Stimulated activated CD4-positive, alpha-beta T cell treated with anti-CD3 and anti-CD28 coated beads, Interleukin-2, amount 100 ng/mL, for 4 hours (primary cell): ENCODE measurements at places on chromosomes 16 and 17.

- no peak for DNase-seq
Measured at GRCh38 chr17:28992185-28992584, 13.6 kb downstream of the SEZ6 start.

- no peak for DNase-seq
Measured at GRCh38 chr17:7589891-7590691, at the start of gene SOX15. Gene SOX15 (minus strand): TSS chr17:7590094. CDS start chr17:7589676, 418 bp downstream.

DNA sequence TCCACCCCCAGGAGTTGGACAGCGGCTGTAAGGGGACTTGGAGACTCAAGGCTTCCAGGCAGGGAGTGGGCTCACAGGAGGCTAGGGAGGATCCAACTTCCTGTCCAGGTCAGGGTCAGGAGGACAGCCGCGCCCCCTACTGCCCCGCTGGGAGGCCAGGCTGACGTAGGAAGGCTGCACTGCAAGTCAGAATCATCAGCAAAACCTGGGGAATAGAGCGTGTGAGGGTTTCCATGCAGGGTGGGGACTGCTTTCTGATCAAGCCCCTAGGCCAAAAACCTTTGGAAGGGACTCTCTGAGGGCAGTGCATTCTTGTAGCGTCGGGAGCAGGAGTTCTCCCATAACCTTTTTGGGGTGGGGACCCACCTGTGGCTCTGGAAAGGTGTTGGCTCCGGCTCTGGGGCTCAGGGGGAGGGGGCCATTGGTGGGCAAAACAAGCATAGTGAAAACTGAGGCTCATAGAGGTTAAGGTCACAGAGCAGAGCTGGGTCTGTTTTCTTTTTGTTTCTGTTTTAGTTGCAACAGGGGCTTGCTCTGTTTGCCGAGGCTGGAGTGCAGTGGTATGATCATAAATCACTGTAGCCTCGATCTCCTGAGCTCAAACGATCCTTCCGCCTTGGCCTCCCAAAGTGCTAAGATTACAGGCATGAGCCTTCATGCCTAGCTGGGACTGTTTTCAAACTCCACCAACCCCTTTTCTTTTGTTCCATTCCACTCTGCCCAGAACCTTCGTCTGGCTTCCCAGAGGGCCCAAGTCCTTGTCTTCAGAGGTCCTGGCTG is 22.1 kb downstream of the RAI1 start:
- DNase-seq, result no peak

DNA sequence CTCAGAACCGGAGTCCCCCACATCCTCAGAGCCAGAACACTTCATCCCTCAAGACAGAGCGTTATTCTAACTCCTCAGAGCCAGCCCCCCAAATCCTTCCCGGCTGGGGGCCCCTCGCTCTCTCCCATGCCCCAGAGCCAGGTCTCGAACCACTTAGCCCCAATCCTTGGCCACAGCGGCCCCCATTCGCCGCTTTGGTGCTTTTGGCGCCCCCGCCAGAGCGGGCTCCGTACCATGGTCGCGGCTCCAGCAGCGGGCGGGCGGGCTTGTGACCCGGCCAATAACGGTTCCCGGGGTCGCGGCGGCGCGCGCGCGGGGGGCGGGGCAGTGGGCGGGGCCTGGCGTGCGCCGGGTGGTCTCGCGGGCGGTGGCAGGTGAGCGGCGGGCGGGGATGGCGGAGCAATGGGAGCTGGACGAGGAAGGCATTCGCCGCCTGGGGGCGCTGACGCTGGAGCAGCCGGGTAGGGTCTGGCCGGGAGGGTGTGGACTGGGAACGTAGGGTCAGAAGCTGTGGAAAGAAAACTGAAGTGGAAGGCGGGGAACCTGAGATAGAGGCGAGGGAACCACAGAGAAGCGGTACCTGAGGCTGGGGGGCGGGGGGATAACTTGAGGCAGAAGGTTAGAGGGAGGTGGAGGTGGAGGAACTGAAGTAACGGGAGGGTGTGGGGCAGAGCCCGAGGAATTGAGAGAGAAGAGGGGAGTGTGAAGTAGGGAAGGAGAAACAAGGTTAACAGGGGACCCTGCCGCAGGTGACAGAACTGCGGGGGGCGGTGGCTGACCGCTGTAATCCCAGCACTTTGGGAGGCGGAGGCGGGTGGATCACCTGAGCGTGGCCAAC is at the start of the genes KCTD19 and LRRC36:
TSS of gene KCTD19 (minus strand) at position 270 of the 838 bp plus-strand sequence. CDS start at position 236, 34 bp downstream.
TSS of gene LRRC36 (plus strand) at position 344 of the 838 bp plus-strand sequence. CDS start at position 392, 48 bp downstream.
- peak; percentile 20 for DNase-seq

- DNase-seq, result no peak
Measured at GRCh38 chr17:6548578-6549330, 7.6 kb downstream of the PITPNM3 start.

- no peak for DNase-seq
Measured at GRCh38 chr16:48182979-48183537, 27.3 kb upstream of the ABCC12 start.

- DNase-seq, result no peak
Measured at GRCh38 chr17:32807577-32807976, 69.3 kb downstream of the MYO1D start.

DNA sequence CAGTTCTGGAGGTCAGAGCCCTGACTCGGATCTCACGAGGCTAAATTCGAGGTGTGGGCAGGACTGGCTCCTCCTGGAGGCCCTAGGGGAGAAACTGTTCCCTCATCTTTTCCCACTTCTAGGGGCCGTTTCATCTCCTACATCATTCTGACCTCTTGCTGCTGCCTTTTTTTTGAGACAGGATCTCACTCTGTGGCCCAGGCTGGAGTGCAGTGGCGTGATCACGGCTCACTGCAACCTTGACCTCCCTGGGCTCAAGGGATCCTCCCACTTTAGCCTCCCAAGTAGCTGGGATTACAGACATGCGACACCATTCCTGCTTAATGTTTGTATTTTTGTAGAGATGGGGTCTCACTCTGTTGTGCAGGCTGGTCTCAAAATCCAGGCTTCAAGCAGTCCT is 244.1 kb upstream of the GSE1 start:
- no peak for DNase-seq

DNA sequence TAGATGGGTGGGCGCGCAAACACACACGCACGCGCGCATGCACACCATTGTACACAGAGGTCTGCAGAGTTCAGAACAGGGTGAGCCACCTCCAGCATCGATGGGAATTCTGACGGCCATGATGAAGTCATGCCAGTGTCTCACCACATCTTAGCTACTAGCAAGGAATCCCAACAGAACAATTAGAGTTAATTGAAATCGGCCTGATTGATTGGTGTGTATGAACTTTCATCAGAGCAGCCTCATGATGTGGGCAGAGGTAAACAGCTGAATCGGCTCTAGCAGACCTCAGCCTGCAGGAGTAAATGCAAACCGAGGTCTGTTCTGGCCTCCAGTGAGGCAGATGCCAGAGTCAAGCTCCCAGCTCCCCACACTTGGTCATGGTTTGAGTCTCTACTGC is 200.6 kb downstream of the CBLN1 start:
- no peak for DNase-seq

DNA sequence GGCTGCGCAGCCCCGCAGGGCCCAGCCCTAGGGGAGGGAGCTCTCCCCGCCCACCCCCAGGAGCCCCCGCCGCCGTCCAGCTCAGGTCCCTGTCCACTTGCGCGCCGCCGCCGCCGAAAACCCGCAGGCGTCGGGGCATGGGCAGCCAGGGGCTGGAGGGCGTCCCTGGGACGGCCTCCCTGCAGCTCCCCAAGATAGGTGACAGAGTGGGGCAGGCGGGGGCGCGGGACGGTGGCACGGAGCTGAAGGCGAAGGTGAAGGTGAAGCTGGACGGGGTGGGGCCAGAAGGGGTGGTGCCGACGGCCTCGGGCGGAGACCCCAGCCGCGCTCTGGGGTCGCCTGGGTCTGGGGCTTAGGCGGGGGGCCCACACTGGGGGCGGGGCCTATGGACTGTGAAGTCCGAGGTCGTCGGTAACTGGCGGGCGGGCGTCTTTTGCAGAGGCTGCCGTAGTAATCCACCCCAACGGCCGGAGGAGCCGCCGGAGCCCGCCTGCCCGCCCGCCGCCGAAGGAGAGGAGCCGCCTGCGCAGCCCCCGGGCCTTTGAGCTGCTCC is 27.2 kb downstream of the SREBF1 start:
- DNase-seq, result no peak

- DNase-seq, result peak; percentile 44
Measured at GRCh38 chr17:4739122-4740024, at the start of the genes CXCL16 and ZMYND15. Gene CXCL16 (minus strand): TSS chr17:4739928. CDS start chr17:4739339, 589 bp downstream. Gene ZMYND15 (plus strand): TSS chr17:4739833. CDS start chr17:4740549, 716 bp downstream.

DNA sequence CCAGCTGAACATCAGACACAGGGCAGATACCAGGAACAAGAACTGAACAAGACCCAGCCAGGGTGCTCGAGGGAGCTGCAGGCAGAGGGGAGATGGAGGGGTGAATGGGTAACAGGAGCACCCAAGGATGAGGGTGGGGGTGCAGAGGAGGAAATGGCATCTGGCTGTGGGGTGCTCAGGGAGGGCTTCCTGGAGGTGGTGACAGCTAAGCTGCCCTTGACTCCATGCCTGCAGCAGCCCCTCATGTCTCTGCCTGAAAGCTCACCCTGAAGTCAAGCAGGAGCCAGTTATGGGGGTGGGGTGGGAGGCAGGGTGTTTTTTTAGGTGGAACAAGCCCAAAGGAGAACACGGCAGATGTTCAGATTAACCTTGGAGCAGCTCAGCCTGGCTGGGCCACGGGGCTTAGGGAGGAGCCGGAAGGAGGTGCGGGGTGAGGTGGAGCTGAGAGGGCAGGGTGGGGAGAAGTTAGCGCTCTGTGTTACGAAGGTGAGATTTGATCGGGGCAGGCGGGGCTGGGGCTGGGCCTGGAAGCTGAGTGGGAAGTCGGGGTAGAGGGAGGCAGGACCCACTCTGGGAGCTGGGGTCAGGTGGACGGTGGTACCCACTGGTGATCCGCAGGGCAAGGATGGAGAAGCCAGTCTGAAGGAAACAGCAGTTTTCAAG is 143.0 kb downstream of the ENGASE start:
- no peak for DNase-seq

DNA sequence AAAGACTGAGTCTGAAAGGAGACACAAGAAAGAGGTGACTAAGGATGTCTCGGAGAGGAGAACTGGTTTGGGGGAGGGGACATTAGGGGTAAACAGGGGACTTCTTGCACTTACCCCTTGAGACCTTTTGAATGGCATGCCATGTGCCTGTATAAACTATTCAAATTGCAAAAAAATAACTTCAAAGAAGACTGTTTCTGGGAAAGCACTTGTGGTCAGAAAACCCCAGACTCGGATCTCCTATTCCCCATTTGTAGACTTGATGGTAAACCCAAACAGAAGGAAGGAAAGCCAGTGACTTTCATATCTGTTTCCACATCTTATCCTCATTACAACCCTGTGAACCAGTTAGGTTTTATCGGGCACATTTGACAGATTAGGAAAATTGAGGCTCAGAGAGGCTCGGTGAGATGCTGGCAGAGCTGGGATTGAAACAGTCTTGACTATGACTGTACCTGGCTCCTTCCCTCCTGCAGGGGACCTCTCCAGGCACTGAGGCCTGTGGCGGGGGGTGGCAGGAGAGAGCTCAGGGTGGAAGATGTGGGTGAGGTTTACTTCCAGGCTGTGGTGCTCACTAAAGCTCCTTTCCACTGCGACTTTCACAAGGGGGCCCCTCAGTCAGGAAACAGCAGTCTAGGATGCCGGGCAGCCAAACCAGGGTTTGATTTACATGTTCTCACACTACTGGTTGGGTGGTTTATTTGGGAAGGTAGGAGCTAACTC is 30.5 kb upstream of the PLCG2 start:
- DNase-seq, result no peak

- DNase-seq, result no peak
Measured at GRCh38 chr17:1651559-1651844, 1.8 kb upstream of the RILP start.

DNA sequence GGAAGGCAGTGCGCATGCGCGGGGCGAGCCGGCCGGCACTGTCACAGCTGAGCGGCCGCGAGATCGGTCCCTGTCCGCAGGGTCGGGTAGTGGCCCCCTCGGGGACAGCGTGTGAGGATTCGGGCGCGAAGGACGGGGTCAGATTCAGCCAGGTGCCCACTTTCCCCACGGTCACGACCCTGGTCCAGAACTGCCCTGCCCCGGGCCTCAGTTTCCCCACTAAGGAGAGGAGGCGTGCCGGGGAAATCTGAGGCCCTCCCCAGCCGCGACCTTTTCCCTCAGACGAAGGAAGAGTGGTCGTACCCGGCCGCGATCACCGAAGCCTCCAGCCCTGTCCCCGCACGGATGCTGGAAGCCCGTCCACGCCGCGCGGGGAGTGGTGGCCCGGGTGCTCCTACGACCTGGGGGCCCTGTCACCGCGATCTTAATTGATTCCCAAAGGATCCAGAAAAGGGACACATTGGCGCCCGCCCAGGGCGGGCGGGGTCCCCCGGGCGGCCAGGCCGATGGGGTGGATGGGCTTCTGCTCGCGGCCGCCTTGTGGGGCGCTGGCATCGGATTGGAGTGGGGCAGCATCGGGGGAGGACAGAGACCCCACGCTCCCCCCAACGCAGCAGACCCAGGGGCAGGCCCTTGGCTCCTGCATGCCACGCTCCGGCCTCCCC is 57.7 kb downstream of the SRL start:
- DNase-seq, result no peak

GRCh38 chr17:10754109-10754508 is 24.3 kb upstream of the TMEM220 start:
- DNase-seq, result no peak

DNA sequence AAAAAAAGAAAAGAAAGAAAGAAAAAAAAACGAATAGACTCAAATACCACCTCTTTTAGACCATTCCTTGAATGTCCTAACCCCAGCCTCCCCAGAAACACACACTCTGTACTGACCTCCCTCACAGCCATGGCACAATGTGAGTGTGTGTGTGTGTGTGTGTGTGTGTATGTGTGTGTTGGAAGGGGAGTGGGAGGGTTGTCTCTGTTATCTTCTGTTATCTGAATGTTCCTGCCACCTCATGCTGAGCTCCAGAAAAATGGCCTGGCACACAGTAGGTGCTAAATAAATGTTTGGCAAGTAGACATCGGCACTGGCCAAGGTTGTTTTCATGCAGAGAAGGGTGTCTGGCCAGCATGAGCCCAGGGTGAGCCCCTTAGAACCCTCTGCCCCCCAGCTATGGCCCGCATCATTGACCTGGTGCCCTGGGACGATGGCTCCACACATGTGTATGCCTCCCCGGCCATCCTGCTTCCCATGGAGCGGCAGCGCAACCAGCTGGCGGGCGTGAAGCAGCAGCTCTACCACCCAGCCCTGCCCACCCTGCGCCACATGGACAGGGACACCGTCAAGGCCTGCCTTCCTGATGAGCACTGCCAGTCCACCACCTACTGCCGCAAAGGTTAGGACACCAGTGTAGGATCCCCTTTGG is 6.6 kb upstream of the CNGB1 start:
- DNase-seq, result no peak

- DNase-seq, result no peak
Measured at GRCh38 chr17:48261297-48261880, 153.8 kb downstream of the SNX11 start.

DNA sequence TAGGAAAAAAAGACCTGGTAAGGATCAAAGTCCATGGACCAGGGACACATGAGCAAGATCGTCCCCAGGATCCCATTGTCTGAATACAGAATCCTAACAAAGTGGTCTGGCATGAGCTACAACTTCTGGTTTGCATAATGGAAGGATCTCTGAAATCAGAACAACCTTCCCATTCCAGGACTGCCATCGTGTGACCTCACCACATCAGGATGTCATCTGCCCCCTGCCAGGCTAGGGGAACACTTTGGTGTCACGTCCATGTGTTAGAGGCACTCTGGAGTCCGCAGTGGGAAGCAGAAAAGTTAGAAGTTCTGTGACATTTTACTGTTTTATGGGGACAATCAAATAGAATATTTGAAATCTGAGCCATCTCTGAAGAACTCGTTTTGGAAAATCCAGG is 160.7 kb downstream of the RGS9 start:
- no peak for DNase-seq
